ENCODE measurements at places on chromosomes 7 and 10.

- DNase-seq: peak; percentile 96
These were observed 62.5 kb downstream of the DAGLB start for GRCh38 chr7:6385110-6385781.

GRCh38 chr7:158238616-158239289 lies 348.9 kb downstream of the PTPRN2 start:
- DNase-seq: no peak

DNA sequence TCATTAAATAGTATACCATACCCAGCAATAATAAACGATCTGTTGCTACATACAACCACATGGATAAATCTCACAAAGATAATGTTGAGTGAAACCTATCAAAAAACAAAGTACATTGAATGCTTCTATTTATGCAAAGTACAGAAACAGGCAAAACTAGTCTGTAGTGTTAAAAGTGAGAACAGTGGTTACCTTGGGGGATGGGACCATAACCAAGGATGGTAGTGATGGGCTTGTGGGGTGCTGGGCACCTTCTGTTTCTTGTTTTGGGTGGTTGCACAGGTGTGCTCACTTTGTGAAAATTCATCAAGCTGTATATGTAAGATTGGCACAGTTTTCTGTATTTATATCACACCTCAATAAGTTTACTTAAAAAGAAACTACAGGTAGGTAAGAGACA lies 105.7 kb downstream of the ATE1 start:
- DNase-seq: no peak

DNA sequence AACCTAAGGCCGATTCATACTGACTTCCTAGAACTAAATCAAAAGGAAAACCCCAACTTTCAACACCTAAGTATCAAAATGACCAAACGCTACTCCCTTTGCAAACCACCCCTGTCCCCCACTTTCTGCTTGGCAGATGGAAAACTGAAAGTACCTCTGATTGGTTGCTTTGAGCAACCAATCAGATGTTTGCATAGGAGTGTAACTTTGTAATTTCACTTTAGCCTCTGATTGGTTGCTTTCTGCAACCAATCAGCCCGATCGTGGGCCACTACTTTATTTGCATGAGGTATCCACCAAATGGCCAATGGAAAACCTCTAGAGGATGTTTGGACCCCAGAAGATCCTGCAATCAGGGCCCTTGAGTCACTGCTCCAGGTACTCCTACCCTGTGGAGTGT lies 12.3 kb upstream of the SNX10 start:
- DNase-seq: peak; percentile 5

DNA sequence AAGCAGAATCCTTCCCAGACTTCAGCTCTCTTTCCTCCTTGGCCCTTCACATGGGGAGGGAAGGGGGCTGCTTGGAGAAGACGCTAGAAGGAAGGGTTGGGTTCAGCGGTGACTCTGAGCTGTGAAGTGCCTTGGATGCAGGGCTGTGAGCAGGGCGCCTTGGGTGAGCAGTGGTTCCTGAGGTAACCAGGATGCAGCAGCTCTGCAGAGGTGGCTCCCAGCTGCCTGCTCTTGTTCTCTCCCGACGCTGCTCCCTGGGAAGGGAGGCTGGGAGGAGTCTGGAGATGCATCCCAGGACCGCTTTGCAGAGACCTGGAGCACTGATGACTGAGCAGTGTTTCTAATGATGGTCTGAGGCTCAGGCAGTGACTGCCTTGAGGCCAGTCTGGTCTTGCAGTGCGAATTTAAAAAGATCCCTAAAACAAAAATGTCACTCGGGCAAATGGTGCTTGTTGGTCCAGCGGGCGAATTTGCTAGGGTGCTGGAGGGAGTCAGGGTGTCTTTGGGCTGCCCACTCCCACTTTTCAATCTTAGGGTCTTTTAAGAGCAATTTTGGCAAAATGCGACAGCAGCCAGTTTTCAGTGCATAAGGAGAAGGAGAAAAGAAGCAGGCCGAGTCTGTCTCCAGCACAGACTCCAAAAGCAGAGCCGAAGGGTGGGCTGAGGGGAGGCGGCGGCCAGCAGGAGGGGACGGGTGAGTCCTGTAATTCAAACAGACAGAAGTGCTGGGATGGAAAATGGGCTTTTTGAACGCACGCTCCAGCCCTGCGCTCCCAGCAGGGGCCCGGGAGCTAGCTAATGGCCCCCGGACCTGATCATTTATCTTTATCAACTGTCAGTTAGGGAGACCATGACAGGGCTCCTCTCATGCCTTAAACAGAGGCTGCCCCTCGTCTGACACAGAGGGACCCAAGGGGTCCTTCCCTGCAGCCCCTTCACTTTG lies 191.2 kb upstream of the SHH start:
- no peak for DNase-seq

- DNase-seq: peak; percentile 36
These were observed 79.0 kb upstream of the HABP2 start for GRCh38 chr10:113473851-113474250.

GRCh38 chr10:117159390-117159789 lies 21.3 kb upstream of the VAX1 start:
- no peak for DNase-seq

DNA sequence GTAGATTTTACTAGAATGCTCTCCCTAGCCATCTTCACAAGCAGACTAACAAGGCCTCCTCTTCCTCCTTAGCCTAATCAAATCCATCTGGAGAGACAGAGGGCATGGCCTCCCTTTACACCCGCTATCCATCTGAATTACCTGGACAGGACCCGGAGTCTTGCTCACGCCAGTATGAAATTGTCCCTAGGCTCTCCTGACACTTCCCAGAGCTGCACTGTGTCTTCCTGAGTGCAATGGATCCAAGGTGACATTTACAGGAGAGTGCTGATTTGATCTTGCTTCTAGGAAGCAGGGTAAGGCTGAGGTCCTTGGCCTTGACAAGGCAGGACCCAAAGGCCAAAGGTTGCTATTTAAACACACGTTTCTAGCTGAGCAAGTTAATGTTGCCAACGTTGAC lies 147.8 kb downstream of the HIBADH start:
- no peak for DNase-seq

- DNase-seq: no peak
These were observed 51.3 kb downstream of the TSPAN12 start for GRCh38 chr7:120806669-120807068.

DNA sequence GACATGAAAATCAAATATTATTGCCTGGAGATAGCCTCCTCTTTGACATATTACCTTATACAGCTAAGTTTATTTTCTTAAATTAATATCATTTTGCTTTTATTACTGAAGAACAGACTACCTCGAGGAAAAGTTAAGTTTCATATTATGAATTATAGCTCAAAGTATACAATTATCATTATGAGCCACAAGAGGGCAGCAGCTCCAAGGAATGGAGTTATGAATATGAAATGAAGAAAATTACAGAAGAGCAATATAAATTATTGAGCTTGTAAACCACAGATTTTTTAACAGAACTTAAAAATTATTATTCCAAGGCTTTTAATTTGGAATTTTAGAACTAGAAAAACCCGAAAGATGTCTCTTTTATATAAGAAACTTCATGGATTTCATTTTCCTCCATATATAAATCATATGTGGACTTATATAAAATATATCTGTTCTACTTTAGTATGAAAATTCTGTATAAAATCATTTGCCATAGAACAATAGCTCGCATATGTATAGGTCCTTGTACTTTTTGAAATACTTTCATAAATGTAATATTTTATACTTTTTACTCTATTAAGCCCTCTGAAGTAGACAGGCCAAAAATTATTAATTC lies 40.1 kb downstream of the IQUB start:
- DNase-seq: peak; percentile 62

DNA sequence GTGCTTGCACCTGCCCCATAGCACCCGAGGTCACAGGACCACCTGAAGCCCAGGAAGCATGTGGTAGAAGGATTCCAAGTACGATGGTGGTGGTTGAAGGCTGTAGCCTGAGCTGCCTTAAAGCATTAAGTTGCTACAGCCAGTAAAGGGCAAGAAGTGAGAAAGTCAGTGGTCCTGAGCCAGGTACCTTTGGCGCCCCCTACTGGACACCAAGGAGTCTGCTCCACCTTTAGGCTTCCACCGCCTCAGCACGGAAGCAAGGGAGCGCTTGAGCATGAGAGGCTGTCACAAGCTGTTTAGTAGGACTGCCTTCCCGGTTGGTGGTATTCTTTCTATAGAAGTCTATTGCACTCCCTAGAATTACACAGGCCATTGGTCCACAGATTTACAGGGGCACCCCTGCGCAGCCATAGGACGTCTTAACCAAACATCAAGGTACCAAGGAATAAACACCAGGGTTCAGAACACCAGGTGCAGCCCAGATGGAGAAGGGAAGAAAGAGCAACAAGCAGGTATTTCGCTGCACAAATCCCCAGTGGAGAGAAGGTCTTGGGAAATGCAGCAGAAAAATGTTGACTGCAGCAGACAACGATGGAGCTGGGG lies 2.2 kb downstream of the CRTAC1 start:
- peak; percentile 24 for DNase-seq

DNA sequence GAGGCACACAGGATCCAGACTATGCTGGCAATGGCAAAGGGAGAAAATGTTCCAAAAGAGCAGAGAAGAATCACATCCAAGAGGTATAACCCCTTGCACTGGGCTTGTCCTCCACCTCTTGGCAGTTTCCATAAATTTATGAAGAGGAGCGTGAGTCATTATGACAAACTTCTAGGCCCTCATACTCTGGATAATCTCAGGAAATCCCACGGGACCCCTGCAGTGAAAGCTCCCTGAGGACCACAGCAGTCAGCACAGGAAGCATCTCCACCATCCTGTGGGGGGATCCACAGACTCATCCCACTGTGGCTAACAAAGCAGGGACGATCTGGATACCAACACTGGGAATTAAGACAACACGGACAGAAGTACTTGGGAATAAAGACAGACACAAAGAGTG lies 30.3 kb upstream of the GPAM start:
- DNase-seq: peak; percentile 77

- no peak for DNase-seq
These were observed 194.4 kb upstream of the PRSS1 start for GRCh38 chr7:142554560-142555532.

GRCh38 chr10:99958806-99959205 lies 50.9 kb downstream of the DNMBP start:
- DNase-seq: no peak

- DNase-seq: no peak
These were observed 8.0 kb downstream of the SUFU start for GRCh38 chr10:102511583-102512274.

GRCh38 chr10:80168679-80169380 lies 36.3 kb downstream of the PLAC9 start:
- no peak for DNase-seq

DNA sequence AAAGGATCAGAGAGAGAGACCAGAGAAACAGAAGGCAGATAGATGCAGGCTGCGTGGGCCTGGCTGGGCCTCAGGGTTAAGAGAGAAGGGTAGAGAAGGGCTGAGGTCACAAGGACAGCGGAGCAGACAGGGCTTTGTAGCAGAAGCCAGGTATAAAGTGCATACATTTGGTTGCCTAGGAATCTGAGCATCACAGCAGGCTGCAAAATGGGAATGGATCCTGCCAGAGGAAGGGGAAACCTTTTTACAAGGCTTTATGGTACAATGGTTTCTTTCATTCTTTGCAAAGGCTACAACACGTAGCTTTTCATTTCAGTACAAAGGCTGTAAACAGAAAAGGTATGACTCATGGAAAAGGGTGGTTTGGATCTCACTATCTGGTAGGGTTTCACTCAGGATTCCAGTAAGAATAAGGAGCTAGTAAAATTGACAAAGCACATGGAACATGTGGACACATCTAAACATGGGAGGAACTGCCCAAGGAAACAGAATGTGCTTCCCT lies 275.1 kb downstream of the DOCK4 start:
- DNase-seq: peak; percentile 31

- DNase-seq: no peak
These were observed 9.9 kb downstream of the DCLRE1A start for GRCh38 chr10:113843972-113844485.

DNA sequence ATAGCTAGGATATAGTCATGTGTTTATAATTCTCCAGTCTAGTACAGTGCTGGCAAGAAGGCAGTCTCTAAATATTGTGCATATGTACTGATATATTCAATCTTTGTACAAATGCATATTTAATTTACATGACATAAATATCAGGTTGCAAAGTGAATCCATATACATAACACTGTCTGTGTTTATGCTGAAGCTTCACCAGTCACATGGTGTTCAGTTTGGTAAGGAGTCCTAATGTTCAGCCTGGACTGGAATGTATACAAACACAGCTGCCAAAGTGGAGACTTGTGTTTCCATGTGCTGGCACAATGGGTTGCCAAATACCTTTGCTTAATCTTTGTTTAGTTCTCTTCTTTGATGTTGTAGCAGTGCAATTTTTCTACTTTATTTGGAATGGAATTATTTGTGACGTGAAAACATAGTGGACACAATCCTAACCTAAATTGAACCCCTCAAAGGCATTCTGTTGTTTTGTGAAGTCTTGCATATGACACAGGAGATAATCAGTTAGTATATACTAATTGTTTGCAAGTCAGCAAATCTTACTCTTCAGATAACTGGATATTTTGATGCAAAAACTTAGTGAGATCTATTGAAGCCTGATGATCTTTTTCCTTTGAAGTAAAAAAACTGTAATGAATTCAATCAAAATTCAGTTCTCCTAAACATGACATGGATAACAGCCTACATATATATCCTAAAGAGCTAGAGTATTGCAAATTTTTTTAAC lies 17.3 kb upstream of the ARL4A start:
- peak; percentile 83 for DNase-seq

- no peak for DNase-seq
These were observed 106.3 kb downstream of the INSYN2A start for GRCh38 chr10:127090138-127090537.

DNA sequence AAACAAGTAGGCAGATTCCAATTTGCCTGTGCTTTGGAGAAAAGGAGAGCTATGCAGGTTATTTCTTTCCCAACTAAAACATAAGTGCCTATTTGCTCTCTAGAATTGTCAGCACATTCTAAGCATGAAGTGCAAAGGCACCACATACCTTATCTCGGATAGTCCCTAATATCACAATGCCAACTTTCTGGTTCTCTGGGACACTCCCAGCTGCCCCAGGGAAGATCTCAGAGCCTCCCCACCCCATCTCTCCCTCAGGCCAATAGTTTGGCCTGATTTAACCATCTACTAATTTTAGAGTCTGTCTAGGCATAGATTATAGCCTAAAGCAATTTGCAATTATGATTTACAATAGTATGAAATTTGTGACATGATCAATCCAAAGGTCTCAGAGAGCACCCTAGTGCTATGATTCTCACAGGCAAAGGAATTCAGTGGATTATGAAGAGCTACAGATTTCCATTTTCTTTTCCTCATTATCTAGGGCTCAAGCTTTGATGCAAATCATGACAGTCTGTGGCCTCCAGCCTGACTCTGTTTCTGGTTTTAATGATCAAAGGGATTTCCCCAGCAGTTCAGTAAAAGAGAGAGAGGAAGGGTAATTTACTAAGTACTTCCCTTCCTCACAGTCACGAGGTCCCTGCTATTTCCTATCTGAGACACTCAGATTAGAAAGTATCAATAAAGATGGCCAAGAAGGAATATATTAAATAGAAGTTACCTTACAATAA lies 29.0 kb upstream of the IL6 start:
- no peak for DNase-seq

DNA sequence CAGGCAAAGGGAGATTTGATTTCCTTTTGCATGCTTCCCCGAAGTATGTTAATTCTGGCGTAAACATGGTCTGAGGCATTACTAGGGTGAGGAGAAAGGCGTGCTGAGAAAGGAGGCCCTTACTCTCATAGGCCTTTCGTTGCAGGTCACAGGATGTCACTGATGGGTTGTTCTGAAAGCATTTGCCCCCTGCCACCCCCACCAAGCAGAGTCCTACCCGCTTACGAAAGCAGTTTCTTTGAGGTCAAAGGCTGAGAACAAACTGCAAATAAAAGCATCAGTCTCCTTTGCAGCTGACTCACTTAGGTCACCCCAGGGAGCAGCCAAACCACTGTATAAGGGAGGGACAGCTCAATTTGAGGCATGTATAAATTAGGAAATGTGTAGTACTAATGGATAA lies 57.1 kb downstream of the BPGM start:
- no peak for DNase-seq
